ENCODE measurements at places on chromosomes 16 and 17.
A peak's percentile ranks its signal among the peaks of the same experiment; 100 is the strongest.

- no peak for DNase-seq
Measured at GRCh38 chr16:483341-484075, 44.0 kb upstream of the CAPN15 start.

DNA sequence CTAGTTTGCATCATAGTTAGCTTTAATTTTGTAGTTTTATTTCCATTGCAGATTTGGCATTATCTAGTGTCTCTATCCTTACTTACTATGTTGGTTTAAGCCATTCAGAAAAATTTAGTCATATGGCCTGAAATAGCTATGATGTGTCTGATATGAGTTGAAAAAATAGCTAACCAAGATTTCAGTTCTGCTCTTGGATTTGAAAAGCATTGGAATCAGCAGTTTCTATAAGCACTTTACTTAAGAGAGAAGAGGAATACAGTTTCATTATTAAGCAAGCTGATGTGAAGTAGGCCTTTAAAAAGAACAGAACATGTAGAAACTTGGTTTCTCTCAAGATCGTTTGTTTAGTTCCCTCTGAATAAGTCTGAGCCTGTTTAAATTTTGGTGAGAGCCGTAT is 25.9 kb downstream of the LPCAT2 start:
- DNase-seq, result no peak

DNA sequence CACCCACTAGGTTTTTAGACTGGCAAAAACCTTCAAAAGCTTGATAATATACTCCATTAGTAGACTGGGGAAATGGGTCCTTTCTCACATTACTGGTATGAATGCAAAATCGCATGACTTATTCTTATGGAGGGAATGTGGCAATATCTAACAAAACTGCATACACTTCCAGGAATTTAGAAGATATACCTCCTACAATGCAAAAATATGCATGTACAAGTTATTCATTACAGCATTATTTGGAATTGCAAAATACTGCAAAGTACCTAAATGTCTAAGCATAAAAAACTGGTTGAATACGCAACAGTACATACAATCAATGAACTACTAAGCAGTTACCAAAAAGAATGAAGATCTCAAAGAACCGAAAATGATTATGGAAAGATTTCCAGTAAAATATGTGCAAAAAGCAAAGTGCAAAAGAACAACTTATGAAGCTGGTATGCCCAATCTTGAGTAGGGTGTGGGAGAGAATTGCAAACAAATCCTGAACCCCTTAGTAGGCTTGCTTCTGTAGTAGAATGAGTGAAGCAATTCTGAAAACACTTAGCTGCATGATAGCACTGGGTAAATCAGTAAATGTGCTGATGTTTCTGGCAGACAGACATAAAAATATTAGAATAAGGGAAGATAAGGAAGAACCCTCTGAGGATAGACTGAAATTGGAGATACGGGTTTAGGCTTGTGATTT is 180.1 kb downstream of the PARN start:
- DNase-seq, result peak; percentile 43

DNA sequence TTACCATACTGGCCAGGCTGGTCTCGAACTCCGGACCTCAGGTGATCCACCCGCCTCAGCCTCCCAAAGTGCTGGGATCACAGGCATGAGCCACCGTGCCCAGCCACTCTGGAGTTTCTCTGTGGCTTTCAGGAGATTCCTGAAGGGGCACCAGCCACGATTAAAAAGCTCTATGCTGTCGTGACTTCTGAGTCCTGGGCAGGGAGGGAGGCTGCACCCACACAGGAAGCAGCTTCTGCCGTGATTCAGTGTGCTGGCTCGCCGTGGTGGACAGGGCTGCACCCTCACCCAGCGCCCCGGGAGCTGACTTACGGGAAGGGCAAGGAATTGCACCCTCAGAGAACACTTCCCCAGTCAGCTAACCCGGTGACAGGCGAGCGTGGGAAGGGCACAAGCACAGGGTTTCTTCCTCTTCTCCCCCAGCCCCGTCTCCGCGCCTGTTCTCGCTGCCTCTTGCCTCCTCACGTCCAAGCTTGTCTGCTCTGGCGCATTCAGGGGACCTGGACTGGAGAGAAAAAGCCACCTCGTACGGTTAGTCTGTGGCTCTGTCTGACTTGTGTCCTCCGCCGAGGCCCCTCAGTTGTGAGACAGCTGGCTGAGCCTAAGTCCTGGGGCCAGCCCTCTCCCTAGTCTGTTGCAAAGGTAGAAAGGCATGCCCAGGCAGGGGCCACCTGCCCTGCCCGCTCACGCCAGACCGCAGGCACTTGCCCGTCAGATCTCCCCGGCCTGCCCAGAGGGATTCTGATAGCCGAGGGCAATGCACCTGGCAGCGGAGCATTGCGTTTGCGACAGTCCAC is 145.0 kb downstream of the SEC14L1 start:
- DNase-seq, result peak; percentile 98

- no peak for DNase-seq
Measured at GRCh38 chr16:7887316-7887715, 554.7 kb downstream of the RBFOX1 start.

DNA sequence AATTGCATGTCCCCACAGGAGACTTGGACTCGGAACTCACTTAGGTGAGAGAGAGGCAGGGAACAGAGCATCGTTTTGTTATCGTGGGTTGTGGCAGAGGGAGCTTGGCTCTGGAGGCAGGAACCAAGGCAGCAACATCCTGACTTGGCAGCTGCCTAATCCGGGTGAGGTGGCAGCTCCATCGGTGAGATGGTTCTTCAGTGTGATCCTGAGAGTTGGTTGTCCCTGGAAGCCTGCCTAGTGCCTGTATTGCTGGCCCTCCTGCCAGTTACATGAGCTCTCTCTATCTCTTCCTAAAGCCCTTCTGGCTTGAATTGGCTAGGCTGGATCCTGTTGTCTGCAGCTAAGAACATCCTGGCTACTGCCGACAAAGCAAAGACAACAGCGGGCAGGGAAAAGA is 19.9 kb upstream of the SEC14L1 start:
- no peak for DNase-seq

- no peak for DNase-seq
Measured at GRCh38 chr16:4733747-4734062, 366 bp downstream of the ANKS3 start.

- peak; percentile 64 for DNase-seq
Measured at GRCh38 chr16:24734382-24734781, 4.9 kb downstream of the TNRC6A start.

- no peak for DNase-seq
Measured at GRCh38 chr17:28317966-28318758, 838 bp upstream of the TMEM97 start.

GRCh38 chr16:67489401-67490083 is 6.2 kb upstream of the AGRP start:
- DNase-seq, result no peak

GRCh38 chr17:31580316-31580705 is 188.8 kb downstream of the RAB11FIP4 start:
- DNase-seq, result no peak

GRCh38 chr16:84829168-84829965 is 9.6 kb downstream of the CRISPLD2 start:
- peak; percentile 97 for DNase-seq

GRCh38 chr17:49193513-49194296 is 16.7 kb downstream of the GNGT2 start:
- peak; percentile 76 for DNase-seq

DNA sequence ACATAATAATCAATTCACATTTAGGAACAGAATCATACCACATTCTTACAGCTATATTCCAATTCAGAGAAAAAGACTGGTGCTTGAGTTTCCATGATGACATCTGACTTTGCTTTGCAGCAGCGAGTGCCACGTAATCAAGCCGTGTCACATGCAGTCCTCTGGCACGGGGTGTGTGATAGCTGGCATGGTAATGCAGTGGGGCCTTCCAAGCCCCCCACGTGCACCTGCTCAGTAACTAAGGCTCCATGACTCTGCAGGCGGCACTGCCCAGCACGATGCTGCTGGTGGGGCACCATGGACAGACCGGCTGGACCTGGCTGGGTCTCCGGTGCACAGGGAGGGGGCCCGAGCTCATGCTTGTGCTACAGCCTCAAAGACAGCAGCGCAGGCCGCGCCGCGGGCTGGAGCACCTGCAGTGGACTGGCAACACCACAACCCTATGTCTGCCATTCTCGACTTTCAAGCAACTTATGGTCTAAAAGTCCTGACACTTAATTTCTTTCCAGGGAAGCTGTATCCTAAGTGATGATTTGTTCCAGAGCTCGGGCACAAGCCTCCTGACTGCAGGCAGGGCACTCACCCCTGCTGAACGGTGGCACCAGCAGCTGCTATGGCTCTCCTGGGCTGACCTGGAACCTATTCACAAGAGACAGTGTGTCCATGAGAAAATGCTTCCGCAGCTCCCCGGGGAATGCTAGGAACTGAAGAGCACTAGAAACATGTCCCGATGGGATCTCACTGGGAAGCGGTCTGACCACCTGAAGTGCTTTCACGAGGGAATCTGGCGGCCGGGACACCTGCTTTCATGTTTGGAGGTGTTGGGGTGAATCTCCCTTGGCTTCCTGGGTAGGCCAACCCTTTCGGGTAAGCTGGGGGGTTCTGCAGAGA is 99.5 kb upstream of the DNAH17 start:
- DNase-seq, result no peak

- DNase-seq, result no peak
Measured at GRCh38 chr17:73465130-73465952, 153.5 kb upstream of the CDC42EP4 start.

DNA sequence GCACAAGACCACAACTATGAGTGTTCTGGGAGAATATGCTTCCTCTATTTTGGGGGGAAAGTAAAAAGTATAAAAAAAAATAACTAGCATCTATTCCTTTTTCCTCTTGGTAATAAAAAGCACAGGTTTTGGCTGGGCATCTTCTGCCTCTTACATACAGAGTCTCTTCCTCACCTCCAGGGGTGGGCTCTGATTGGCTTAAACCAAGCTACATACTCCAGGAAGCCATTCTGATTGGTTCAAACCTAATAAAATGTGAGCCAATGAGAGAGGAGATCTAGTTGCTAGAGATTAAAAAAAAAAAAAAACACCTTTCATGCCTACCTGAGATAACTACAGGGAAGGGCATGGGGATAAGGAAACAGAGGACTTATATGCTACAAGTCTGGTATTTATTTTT is 365.9 kb upstream of the ERCC4 start:
- no peak for DNase-seq

DNA sequence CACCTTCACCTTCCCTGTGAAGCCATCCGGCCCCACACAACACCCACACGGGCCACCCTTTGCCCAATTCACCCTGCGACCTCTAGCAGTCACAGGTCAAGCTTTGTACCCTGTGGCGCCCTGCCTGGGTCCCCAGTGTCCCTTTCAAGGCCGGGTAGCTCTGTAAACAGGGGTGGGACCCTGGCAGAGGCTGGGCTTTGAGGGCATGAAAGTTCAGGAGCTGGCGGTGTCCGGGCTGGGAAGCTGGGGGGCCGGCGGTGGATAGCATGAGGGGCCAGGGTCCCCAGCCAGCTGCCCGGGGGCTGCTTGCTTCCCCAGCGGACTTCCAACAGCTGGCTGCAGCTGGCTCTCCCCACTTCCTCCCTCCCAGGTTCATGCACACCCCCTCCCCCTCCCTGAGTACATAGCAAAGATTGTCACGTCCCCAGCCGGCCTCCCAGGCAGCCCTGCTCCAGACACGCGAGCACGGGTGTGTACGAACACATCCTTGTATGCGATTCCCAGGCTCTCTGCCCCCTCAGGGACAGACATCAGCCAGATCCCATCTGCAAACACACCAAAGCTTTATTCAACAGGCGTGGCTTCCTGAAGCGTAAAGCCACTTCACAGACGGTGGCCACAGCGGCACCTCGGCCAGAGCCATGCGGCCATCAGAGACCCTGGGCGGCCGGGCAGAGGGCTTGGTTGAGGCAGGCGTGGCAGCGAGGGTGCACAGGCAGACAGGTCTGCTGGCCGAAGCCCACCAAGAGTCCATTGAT is 8.2 kb downstream of the NTHL1 start:
- peak; percentile 98 for DNase-seq

DNA sequence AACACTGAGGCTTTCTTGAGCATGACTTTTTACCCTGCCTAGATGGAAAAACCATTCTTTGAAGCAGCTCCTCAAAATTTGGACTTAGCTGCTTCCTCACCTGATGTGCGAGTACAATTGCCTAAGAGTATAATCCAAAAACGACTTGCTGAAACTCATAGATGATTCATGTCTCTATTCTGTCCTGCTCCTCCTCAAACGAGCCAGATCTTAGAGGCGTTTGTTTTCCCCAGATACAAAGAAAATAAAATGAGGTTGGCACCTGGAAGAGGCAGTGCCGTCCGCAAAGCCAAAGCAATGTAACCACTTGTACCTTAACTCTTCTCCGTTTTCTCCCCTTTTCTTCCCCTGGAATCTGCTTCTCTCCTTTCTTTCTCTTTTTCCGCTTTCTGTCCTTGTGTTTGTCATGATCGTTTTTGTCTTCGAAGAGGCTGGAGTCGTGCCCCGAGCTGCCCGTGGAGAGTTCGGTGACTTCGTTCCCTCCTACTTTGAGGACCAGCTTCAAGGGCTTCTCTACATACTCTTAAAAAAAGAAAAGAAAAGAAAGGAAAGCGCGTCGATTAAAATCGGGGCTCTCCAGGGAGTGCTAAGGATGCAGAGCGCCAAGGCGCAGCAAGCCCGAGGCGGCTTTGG is 895 bp downstream of the BRD7 start:
- DNase-seq, result no peak

- DNase-seq, result no peak
Measured at GRCh38 chr17:82043507-82043906, 6.0 kb upstream of the DCXR start.

GRCh38 chr17:8455665-8456209 is 20.1 kb downstream of the NDEL1 start:
- no peak for DNase-seq

DNA sequence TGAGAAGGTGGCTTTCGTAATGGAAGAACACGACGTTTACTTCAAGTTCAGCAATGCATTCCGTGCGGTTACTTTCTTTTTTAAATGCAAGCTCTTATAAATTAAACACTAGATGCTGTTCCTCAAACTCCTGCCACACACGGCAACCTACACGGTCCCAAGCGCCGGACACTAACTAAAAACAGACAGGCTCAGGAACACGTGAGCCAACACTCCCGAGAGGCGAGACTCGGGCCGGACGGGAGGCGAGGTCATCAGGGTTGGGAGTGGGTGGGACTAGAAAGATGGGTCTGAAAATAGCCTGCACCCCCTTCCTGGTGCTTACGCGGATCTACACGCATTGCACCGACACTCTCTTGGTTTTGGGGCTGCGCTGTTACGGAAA is 6.4 kb downstream of the CLCN7 start:
- DNase-seq, result no peak

DNA sequence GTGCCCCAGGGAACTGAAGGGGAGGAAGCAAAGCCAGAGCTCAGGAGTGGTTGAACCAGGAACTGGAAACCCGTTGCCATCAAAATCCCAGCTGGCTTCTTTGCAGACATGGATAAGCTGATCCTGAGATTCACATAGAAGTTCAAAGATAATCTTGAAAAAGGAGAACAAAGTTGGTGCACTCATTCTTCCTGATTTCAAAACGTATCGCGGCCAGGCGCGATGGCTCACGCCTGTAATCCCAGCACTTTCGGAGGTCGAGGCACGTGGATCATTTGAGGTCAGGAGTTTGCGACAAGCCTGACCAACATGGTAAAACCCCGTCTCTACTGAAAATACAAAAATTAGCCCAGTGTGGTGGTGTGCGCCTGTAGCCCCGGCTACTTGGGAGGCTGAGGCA is 7.1 kb downstream of the RAP1GAP2 start:
- no peak for DNase-seq

Measured in EH (cell line).